ENCODE measurements at places on chromosomes 7 and 10. TPM values are rescaled to one million over a fixed set of nuclear protein-coding genes. Genes with fewer than 3 reads are reported as not detected.

The KCNMA1 gene
- total RNA-seq, result 38.0 TPM

The ADCYAP1R1 gene
- 0.03 TPM for total RNA-seq

The FKBP6 gene
- not detected for total RNA-seq

The GIMAP8 gene
- total RNA-seq, result not detected

The GET4 gene
- 52.5 TPM for total RNA-seq

The GPR37 gene
- 0.54 TPM for total RNA-seq

The LIPK gene
- total RNA-seq, result not detected

The LBX1 gene
- not detected for total RNA-seq

The SUGCT gene
- total RNA-seq, result 1.5 TPM

The SPDYE2 gene
- total RNA-seq, result not detected

The PCGF6 gene
- 11.0 TPM for total RNA-seq

The USP54 gene
- total RNA-seq, result 12.5 TPM

The NYAP1 gene
- total RNA-seq, result 6.4 TPM

The ZPBP gene
- not detected for total RNA-seq

The HGF gene
- total RNA-seq, result not detected

The PDE1C gene
- 3.6 TPM for total RNA-seq

The SLC26A3 gene
- not detected for total RNA-seq

The PNLIPRP2 gene
- total RNA-seq, result 0.11 TPM

The EPDR1 gene
- total RNA-seq, result 74.5 TPM

The ATOH7 gene
- 0.21 TPM for total RNA-seq

The IGFBP3 gene
- total RNA-seq, result 156 TPM

The GIMAP6 gene
- total RNA-seq, result not detected

The CNNM1 gene
- total RNA-seq, result 34.0 TPM

The VIM gene
- total RNA-seq, result 1,726 TPM

The IQCE gene
- 12.2 TPM for total RNA-seq

The OR13A1 gene
- not detected for total RNA-seq

The GJD4 gene
- not detected for total RNA-seq

The CTAGE4 gene
- total RNA-seq, result 0.05 TPM

The FAM180A gene
- total RNA-seq, result 0.05 TPM

The NPFFR1 gene
- 0.02 TPM for total RNA-seq

The SUN3 gene
- total RNA-seq, result 0.13 TPM

The HPSE2 gene
- total RNA-seq, result not detected

The UBTD1 gene
- total RNA-seq, result 15.6 TPM

The EFCAB10 gene
- total RNA-seq, result 2.4 TPM

The OR2A12 gene
- total RNA-seq, result not detected

The PPP1R9A gene
- total RNA-seq, result 4.4 TPM

The HOXA6 gene
- total RNA-seq, result 1.3 TPM

The MALSU1 gene
- total RNA-seq, result 91.4 TPM

The PLA2G12B gene
- not detected for total RNA-seq

The OR6B1 gene
- not detected for total RNA-seq

The HMX3 gene
- not detected for total RNA-seq

The ADCK2 gene
- 16.6 TPM for total RNA-seq

Measured in A549 treated with dexamethasone at 1 μM for 4 hours (cell line).